Activated CD4-positive, alpha-beta memory T cell treated with anti-CD3 and anti-CD28 coated beads, Interleukin-2, amount 10 ng/mL, durations not matched to agents 7 days and 5 days (primary cell): ENCODE measurements at places on chromosomes 1 and 21. TPM values are rescaled to one million over a fixed set of nuclear protein-coding genes. Genes with fewer than 3 reads are reported as not detected.

DNA sequence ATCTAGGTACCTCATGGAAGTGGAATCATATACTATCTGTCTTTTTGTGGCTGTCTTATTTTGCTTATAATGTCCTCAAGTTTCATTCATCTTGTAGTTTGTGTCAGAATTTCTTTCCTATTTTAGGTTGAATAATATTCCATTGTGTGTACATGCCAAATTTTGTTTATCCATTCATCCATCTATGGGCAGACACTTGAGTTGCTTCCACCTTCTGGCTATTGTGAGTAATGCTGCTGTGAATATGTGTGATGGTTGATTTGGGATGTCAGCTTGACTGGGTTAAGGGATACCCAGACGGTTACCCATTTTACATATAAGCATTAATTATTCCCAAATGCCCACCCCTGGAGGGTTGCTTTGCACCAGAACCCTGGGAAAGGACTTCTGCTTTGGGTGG is 477.5 kb downstream of the PTPRU start:
- peaks cover 1% of the 10 kb centered on the region for H3K27me3 ChIP-seq
- no peak for DNase-seq
- no peak overlapping the region for H3K4me3 ChIP-seq

GRCh38 chr1:78663923-78664322 is 14.3 kb downstream of the IFI44 start:
- H3K27me3 ChIP-seq = no peaks in the 10 kb centered on the region
- peaks cover 71% of the 10 kb centered on the region for H3K36me3 ChIP-seq
- DNase-seq = no peak
- peaks cover 35% of the 10 kb centered on the region for H3K4me1 ChIP-seq
- no peak overlapping the region for H3K27ac ChIP-seq

DNA sequence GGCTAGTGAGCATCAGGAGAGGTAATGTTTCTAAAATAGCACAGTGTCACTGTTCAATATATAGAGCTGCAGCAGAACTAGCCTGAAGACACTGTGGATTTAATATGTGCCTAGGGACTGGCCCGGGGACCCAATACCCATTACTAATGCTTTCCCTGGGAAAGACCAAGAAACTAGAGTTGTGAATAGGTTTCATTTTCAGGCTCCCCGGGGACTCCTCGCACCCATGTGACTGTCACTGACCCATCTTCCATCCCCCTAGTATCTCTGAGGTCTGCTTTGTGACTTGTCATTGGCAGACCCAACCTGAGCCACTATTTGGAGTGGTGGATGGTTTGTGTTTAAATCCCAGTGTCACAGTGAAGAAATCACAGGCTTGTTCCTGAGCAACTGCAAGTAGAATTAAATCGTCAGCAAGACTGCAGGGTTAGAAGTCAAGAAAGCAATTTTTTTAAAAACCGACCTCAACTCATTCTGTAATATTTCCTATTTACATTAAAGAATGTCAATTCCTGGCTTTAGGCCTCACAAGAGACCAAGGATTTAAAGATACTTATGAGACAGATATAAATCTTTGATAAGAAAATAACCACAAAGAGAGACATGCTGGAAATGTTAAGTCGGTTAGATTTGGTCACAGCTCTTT is 130.0 kb upstream of the TNR start:
- H3K4me1 ChIP-seq = no peaks in the 10 kb centered on the region
- H3K4me3 ChIP-seq = no peak overlapping the region
- H3K27ac ChIP-seq = no peak overlapping the region
- H3K36me3 ChIP-seq = no peaks in the 10 kb centered on the region
- no peak for DNase-seq

SIPA1L2 gene
- 0.93 TPM for total RNA-seq

FALEC gene
- not detected for total RNA-seq

- no peaks in the 10 kb centered on the region for H3K36me3 ChIP-seq
- no peak for DNase-seq
- H3K4me3 ChIP-seq = no peak overlapping the region
- no peaks in the 10 kb centered on the region for H3K4me1 ChIP-seq
These were observed 289.2 kb upstream of the USP24 start for GRCh38 chr1:55504306-55504731.

GRCh38 chr1:215282557-215282956 is 200.0 kb downstream of the KCNK2 start:
- H3K4me1 ChIP-seq = no peaks in the 10 kb centered on the region
- H3K27ac ChIP-seq = no peak overlapping the region
- H3K4me3 ChIP-seq = no peak overlapping the region
- no peak for DNase-seq
- no peaks in the 10 kb centered on the region for H3K27me3 ChIP-seq
- no peaks in the 10 kb centered on the region for H3K36me3 ChIP-seq

MPL gene
- total RNA-seq = not detected

DNA sequence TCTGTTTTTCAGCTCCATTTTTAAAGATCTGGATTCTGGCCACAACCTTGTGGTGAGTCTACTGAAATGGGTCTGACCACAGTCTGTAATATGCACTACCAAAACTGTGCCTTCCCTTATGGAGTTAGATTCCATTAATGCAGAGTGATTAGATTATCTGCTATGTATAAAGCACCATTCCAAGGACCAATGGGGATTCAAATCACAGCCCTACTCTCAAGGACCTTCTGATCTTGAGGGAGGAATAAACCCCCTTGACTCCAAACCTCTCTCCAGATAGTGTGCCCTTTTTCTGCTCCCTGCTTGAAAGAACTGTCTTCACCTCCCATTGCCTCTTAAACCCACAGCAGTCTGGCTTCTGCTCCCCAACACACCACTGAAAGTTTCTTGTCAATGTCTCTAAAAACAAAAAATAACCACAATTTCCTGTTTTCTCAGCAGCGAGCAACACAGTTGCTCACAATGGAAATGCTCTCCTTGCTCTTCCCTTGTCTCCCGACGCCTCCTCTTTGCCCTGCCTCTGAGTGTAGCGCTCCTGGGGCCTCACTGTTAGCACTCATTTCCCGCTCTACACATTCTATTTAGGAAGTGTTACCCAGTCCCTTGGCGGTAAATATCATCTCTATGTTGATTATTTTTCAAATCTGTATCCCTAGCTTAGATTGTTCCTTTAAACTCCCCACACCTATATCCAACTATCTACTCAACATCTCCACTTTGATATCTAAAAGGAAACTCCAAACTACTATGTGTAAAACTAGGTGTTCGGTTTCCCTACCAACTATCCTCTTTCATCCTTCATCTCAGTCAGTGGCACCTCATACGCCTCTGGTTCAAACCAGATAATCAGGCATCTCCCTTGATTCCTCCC is 13.6 kb downstream of the PCNX2 start:
- H3K4me3 ChIP-seq = peak overlapping the region; percentile 37
- peak overlapping the region; percentile 69 for H3K27ac ChIP-seq
- peak; percentile 55 for DNase-seq
- peaks cover 34% of the 10 kb centered on the region for H3K36me3 ChIP-seq

DNA sequence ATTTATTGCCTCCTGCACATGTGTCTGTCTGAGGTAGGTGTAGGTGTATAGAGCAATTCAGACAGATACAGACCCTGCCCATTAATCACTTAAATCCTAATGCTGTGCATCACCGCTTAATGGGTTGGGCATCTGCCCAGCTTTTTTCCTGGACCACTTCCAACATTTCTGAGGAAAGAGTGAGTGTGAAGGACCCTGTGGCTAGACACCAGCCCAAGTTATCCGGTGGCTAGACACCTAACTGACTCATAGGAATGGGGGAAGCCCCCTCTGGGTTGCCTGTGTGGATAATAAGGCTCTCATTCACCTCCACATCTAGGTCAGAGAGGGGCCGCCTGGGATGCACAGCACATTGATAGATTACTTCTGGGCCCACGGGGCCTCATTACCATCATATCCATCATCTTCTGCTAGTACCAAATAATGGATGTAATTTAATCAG is 121.1 kb upstream of the RAVER2 start:
- H3K27ac ChIP-seq = no peak overlapping the region
- H3K4me3 ChIP-seq = no peak overlapping the region
- no peak for DNase-seq
- H3K4me1 ChIP-seq = no peaks in the 10 kb centered on the region
- peaks cover 9% of the 10 kb centered on the region for H3K27me3 ChIP-seq
- H3K36me3 ChIP-seq = no peaks in the 10 kb centered on the region

- H3K4me3 ChIP-seq = no peak overlapping the region
- H3K36me3 ChIP-seq = peaks cover 28% of the 10 kb centered on the region
- peaks cover 49% of the 10 kb centered on the region for H3K4me1 ChIP-seq
- H3K27ac ChIP-seq = peak overlapping the region; percentile 12
These were observed 11.4 kb downstream of the FASLG start for GRCh38 chr1:172670316-172670715.

GUK1 gene
- total RNA-seq = 284 TPM

GRCh38 chr1:45569962-45570581 is 13.8 kb upstream of the NASP start:
- H3K4me1 ChIP-seq = no peaks in the 10 kb centered on the region
- H3K4me3 ChIP-seq = no peak overlapping the region
- H3K27me3 ChIP-seq = no peaks in the 10 kb centered on the region
- peak; percentile 79 for DNase-seq

PTAFR gene
- total RNA-seq = 0.23 TPM

KANK4 gene
- total RNA-seq = not detected

AVPR1B gene
- total RNA-seq = not detected

ZNF670 gene
- 1.4 TPM for total RNA-seq

DNA sequence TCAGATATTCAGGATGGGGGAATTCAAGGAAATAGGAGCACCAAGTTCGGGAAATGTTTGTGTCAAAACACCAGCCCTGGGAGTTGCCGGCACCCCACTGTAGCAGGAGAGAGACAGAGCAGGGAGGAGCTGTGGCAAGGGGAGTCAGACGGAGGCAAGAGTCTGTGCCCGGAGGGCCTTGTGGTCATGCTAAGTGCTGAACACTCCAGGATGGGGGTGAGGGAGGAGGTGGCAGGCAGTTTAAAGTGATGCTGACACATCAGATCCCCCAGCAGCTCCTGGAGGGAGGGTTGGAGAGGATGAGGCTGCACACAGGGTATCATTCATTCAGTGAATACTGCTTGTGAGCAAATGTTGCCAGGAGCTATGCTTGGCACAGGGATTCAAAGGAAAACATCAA is 150.3 kb upstream of the ETV3 start:
- no peak overlapping the region for H3K27ac ChIP-seq
- H3K27me3 ChIP-seq = peaks cover 10% of the 10 kb centered on the region
- no peak for DNase-seq
- H3K4me1 ChIP-seq = no peaks in the 10 kb centered on the region
- H3K36me3 ChIP-seq = no peaks in the 10 kb centered on the region

DNA sequence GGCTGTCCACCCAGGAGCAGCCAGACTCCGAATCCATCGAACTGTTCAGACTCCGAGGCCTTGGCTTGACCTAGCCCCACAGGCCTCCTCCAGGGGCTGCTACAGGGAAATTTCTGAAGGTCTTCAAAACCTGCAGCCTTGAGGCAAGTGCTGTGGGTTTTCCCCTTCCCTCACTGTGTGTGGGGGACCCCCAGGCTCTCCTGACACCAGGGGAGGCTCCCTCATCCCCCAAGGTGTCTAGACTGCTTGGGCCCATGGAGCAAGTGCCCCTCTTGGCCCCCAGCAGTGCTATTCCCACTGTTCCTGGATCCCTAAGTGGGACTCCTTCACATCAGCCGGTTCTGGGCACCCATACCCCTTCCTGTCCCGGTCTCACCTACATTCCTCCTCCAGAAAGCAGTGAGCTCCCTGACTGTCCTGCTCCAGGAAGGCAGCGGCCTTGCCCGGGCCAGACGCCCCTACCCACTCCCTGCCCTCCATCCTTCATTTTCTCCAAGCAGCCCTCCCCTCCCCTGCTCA is 814 bp downstream of the PAQR7 start:
- H3K36me3 ChIP-seq = no peaks in the 10 kb centered on the region
- peak overlapping the region; percentile 69 for H3K4me3 ChIP-seq
- DNase-seq = no peak
- H3K4me1 ChIP-seq = peaks cover 7% of the 10 kb centered on the region
- H3K27ac ChIP-seq = no peak overlapping the region

GRCh38 chr1:163013826-163014600 is 55.1 kb upstream of the RGS4 start:
- no peak overlapping the region for H3K4me3 ChIP-seq
- H3K27ac ChIP-seq = no peak overlapping the region
- no peak for DNase-seq
- no peaks in the 10 kb centered on the region for H3K36me3 ChIP-seq
- no peaks in the 10 kb centered on the region for H3K4me1 ChIP-seq
- H3K27me3 ChIP-seq = no peaks in the 10 kb centered on the region

GRCh38 chr1:231768416-231768815 is 141.8 kb downstream of the DISC1 start:
- H3K27ac ChIP-seq = no peak overlapping the region
- peaks cover 6% of the 10 kb centered on the region for H3K36me3 ChIP-seq
- H3K4me3 ChIP-seq = no peak overlapping the region
- no peaks in the 10 kb centered on the region for H3K4me1 ChIP-seq
- DNase-seq = no peak

- no peaks in the 10 kb centered on the region for H3K4me1 ChIP-seq
- no peak for DNase-seq
- H3K36me3 ChIP-seq = no peaks in the 10 kb centered on the region
- no peak overlapping the region for H3K4me3 ChIP-seq
- H3K27me3 ChIP-seq = peaks cover 42% of the 10 kb centered on the region
- no peak overlapping the region for H3K27ac ChIP-seq
These were observed 5.0 kb downstream of the PALMD start for GRCh38 chr1:99650773-99651437.

DNA sequence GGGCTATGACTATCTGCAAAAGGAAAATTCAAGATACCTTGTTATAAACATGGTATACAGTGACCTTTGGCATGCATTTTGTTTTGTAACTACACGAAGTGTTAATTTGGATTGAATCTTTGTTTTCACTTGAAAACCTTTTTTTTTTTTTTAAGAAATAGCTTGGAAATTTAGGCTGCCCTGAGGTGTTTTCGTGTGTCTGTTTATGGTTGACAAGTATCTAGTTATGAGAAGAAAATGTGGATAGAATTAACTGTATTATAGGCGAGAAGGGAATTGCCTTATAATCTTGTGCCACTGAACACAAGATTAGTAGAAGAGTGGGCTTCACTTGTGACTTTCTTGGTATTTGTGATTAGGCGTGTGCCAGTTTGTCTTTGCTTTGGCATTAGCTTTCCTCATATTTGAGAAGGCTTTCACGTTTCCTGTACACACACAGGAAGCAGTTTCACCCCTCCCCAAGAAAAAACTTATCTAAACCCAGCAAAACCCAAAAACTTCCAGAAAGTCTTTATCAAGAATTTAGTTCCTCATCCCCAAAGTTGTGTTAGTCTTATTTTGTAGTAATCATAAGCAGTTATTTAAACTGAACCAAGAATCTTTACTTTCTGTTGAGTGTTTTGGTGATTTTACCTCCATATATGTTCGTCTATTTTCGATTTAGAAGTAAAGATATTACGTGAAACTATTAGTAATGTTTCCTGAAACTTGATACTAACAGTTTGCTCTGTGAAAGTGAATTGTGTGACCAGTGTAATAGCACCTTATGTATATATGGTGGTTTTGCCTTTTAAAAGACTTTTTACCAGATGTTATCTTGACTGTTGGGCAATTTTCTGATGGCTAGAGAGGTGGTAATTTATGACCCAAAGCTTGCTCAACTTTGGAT is 3.8 kb downstream of the DYRK1A start:
- H3K4me1 ChIP-seq = peaks cover 62% of the 10 kb centered on the region
- no peak for DNase-seq
- no peaks in the 10 kb centered on the region for H3K27me3 ChIP-seq
- H3K36me3 ChIP-seq = peaks cover 13% of the 10 kb centered on the region
- H3K27ac ChIP-seq = peak overlapping the region; percentile 87

KCNE2 gene
- total RNA-seq = not detected

RSPO1 gene
- not detected for total RNA-seq

- H3K4me1 ChIP-seq = no peaks in the 10 kb centered on the region
- DNase-seq = no peak
- peaks cover 8% of the 10 kb centered on the region for H3K27me3 ChIP-seq
- no peaks in the 10 kb centered on the region for H3K36me3 ChIP-seq
These were observed 30.5 kb downstream of the TNFSF18 start for GRCh38 chr1:173020138-173020750.
